ENCODE measurements at places on chromosomes 12 and 14.

- no peak for DNase-seq
Measured at GRCh38 chr12:91667694-91668093, 478.0 kb downstream of the BTG1 start.

- no peak for DNase-seq
Measured at GRCh38 chr14:61260939-61261776, 20.0 kb downstream of the TMEM30B start.

DNA sequence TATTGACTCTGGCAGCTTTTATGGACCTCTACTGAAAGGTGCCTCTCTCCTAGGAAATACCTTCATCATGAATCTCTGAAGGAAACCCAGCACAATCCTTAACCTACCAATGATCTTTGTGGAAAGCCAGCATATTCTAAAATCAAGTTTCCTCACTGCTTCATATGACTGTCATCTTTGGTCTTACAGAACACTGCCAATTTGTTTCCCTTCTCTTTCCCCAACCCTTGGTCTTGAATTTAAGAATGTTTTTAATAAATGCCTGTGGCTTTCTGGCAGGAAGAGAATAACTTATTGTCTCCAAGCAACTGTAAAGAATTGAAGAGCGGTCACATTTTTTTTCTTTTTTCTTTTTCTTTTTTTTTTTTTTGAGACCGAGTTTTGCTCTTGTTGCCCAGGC lies 427.6 kb downstream of the IPO8 start:
- no peak for DNase-seq

DNA sequence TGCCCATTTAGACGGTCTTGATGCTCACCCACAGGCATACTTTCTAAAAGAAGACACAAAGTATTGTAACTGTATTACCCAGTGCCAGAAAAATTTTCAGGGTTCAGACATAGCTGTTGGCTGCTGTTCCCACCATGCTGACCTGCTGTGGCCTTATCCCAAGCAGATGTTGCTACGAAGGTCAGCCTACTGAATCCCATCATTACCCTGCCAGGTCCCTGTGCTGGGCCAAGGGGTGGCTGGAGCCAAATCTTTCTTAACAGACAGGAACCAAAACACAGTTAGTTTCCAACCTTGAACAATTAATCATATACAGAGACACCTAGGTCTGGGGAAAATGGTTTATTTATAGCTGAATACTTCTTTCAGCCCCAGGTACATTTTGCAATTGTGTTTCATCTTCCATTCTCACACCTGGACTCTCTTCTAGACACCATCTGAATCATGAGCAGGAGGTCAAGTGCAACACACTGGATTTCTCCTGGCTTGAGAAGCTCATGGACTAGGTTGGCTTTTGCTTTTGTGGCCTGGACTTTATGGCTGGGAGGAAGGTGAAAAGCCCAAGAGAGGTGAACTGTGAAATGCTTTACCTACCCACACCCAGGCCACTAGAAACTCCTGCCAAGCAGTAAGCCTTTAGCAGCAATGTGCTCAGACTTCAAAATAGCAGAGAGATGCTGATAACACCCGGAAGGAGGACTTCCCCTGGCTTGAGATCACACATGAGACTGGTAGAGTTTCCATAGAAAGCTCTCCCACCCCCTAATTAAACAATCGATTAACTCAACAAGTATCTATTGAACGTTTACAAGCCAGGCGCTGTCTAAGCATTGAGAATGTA lies 150.1 kb downstream of the SUDS3 start:
- no peak for DNase-seq

DNA sequence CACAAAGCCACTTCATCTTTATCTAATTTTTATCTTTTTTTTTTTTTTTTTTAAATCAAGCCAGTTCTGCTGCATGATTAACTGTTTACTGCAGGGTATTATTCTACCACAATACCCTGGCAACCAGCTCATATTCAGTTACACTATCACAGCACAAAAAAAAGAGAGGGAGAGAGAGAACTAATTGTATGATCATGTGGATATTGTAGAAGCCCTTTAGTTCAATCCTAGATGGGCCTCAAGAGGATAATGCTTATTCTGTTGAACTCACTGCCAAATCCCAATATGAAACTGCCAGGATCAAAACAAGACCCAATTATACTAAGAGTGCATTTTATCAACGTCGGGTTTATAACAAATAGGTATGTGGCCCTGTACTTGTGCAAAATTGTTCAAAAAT lies 51.5 kb downstream of the MED13L start:
- no peak for DNase-seq

DNA sequence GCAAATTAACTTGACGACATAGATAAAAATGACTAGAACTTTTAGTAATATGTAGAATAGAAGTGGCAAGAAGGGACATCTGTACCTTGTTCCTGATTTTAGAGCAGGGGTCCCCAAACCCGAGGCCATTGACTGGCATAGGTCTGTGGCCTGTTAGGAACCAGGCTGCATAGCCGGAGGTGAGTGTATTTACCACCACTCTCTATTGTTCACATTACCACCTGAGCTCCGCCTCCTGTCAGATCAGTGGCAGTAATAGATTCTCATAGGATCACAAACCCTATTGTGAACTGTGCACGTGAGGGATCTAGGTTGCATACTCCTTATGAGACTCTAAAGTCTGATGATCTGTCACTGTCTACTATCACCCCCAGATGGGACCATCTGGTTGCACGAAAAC lies 113.6 kb upstream of the AVPR1A start:
- DNase-seq, result no peak

DNA sequence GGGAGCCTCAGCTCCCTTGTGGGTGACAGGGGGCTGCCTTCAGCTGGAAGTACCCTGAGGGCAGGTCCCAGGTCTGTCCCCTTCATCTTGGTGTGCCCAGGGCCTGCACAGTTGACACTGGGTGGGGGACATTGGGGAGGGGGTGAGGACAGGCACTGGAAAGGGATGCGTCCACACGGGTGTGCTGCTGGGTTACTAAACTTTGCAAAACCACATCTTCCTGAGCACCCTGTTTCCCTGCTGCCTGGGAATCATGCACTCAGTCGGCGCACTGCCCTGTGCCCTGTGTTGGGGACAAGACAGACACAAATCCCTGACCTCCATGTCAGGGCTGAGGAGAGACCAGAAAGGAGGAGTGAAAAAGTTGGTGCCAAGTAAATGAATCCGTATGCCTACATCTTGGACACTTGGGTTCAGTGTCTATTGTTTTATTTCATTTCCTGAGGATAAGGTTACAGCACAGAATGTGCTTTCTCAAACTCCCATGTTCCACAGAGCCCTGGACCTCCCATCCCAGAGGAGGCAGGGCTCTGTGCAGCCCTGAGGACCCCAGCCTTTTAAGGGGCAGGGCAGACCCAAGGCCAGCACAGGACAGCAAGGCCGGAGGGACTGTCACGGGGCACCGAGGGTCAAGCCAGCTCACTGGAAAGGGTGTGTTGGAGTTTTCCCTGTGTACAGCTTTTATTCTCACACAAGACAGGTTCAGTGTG lies 2.9 kb upstream of the SLC25A29 start:
- DNase-seq, result peak; percentile 32

- peak; percentile 73 for DNase-seq
Measured at GRCh38 chr12:11580125-11580751, 69.2 kb upstream of the ETV6 start.

- no peak for DNase-seq
Measured at GRCh38 chr14:101797856-101798255, 36.3 kb downstream of the PPP2R5C start.

DNA sequence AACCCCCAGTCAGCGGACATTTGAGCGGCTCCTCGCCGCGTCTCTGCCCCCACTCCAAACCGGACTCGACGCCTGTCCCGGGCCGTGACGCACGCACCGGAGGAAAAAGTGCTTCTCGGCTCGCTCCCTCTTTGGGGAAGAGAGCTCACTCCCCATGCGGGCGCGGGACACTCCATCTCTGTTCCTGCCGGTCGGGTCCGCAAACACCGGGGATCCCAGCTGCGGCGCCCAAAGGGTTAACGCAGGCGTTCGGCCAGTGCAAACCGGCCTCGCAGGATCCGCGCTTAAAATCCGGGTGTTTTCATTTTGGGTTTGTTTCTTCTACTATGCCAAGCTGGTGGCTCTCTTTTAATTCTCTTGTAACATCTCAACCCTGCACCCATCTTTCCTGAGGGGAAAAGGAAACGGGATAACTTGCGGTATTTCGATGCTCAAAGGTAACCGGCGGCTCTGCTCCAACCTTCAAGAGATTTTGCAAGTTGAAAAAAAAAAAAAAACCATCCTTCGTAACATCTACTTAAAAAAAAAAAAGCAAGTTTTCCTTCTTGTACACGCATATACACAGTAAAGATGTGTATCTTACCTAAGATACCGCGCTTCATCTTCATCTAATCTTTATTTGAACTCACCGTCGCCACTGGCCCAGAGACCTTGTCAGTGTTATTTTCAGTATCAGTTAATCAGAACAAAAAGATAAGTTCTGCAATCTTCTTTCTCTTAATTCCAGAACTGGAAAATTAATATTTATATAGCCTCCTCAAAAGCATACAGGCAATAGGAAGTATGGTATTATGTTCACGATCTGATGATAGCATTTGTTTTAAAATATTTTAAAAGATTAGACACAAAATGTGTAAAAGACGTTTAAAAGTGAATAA lies 1.6 kb upstream of the ATP2B1 start:
- peak; percentile 41 for DNase-seq

- DNase-seq, result peak; percentile 40
Measured at GRCh38 chr14:50954811-50955372, 10.6 kb upstream of the PYGL start.

Measured in HL-60 (cell line).